K562 (cell line): ENCODE measurements at places on chromosomes 16 and 17. TPM values are rescaled to one million over a fixed set of nuclear protein-coding genes. Genes with fewer than 3 reads are reported as not detected.
A peak's percentile ranks its signal among the peaks of the same experiment; 100 is the strongest.

MYL4 gene
- 177 and 183 TPM in 2 replicates for total RNA-seq

DNA sequence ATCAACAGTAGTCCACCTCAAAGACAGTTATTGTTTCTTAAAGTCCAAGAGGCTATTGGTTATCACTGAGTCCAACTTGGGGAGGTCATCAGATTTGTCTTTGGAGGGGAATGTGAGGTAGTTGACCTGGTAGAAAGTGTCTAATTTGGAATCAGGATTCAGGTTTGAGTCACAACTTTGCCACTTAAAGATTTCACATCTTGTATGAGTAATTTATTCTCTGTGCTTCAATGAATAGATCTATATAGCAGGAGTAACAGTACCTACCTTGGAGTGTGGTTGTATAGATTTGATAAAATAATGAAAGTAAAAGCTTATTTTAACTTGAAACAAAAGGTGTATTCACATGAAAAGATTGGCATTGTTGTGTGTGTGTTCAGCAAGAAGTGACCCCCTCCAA, 119.3 kb upstream of the TBX2 start:
- DNase-seq, result no peak

GRCh38 chr17:17114592-17115225, 72.5 kb downstream of the MPRIP start:
- no peak for DNase-seq

- DNase-seq, result no peak
Observed at GRCh38 chr16:3854750-3855541, 25.6 kb downstream of the CREBBP start.

GRCh38 chr17:7560172-7561027, 1.3 kb upstream of the SENP3 start:
- peak; percentile 75 for DNase-seq

DNA sequence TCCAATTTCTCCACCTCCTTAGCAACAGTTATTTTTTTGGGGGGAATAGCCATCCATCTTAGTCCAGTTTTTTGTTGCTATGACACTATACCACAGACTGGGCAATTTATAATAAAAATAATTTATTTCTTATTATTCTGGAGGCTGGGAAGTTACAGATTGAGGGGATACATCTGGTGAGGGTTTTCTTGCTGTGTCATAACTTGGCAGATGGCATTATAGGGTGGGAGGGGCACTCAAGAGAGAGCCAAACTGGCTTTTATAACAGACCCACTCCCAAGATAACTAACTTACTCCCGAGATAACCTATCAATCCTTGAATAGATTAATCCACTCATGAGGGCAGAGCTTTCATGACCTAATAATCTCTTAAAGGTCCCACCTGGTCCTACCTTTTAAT, 84.2 kb downstream of the ABCA8 start:
- DNase-seq, result no peak

- no peak for DNase-seq
Observed at GRCh38 chr17:78337244-78338109, 22.4 kb downstream of the SOCS3 start.

DNA sequence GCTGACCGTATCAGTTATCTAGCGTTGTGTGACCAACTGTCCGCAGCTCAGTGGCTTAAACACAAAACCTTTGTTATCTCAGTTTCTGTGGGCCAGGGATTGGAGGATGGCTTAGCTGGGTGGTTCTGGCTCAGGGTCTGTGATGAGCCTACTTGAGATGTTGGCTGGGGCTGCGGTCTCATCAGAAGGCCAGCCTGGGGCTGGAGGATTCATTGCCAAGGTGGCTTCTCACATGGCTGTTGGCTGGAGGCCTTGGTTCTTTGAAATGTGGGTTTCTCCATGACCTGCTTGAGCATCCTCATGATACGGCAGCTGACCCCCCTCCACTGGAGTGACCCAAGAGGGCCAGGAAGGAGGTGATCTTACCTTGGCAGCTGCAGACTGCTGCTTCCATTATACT, 16.7 kb downstream of the GSE1 start:
- no peak for DNase-seq

DNA sequence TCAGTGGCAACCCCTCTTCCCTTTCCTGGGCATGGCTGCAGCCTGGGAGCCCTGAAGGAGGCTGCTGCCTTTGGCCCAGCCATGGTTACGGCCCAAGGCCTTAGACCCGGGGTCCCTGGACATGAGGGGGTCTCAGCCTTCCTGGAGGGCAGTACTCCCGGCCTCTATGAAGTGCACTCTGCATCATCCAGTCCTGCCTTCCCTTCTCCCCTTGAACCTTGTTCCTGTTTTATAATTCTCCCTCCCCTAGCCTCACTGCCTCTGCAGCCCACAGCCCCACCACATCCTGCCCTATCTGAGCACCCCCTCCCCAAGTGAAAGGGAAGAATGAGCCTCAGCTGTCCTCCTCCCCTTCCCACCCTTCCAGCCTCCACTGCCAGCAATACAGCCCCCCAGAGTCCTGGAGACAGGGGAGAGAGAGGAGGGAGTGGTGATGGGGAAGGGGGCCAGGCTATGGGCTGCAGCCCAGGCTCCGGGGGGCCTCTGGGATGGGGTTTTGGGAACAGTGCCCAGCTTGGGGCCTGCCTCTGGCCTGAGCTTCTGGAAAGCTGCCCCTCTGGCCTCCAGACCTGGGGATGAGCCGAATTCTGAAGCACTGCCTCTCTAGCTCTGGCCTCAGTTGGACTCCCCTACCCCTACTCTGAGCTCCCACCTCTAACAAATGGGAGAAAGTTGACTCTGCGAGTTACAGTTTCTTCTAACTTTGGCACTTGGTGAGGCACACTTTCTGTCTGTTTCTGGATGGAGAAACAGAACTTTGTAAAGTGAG, 7.6 kb downstream of the CCR7 start:
- DNase-seq, result no peak

- DNase-seq, result no peak
Observed at GRCh38 chr17:56167491-56167890, 14.2 kb downstream of the ANKFN1 start.

DNA sequence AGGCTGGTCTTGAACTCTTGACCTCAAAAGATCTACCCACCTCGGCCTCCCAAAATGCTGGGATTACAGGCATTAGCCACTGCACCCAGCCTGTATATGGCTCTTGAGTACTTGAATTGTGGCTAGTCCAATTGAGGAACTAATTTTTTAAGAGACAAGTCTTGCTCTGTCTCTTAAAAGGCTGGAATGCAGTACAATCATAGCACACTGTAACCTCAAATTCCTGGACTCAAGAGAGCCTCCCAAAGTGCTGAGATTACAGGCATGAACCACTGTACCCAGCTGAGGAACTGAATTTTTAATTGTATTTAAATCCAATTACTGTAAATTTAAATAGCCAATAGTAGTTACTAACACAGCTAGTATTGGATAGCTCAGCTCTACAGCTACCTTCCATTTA, 50.6 kb downstream of the MED13 start:
- no peak for DNase-seq
